Activated CD8-positive, alpha-beta memory T cell treated with anti-CD3 and anti-CD28 coated beads, Interleukin-2, amount 10 ng/mL, durations not matched to agents 7 days and 5 days (primary cell): ENCODE measurements at places on chromosomes 2 and 18. TPM values are rescaled to one million over a fixed set of nuclear protein-coding genes. Genes with fewer than 3 reads are reported as not detected.

DNA sequence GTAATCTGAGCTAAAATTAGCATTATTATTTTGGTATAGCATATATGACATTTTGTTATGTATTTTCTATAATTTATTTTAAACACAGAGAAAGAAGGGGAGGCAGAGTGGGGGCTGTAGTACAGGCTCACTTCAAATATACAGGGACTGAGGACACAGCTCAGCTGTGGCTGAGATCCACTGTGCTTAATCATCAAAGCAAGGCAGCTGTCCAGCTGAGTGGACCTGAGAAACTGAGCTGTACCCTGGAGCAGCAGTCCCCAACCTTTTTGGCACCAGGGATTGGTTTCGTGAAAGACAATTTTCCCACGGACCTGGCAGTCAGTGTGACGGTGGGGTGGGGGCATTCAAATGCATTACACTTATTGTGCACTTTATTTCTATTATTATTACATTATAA lies 687.2 kb downstream of the RNF144A start:
- no peak for DNase-seq

- no peak for DNase-seq
Observed at GRCh38 chr2:164287056-164287455, 334.2 kb downstream of the GRB14 start.

DNA sequence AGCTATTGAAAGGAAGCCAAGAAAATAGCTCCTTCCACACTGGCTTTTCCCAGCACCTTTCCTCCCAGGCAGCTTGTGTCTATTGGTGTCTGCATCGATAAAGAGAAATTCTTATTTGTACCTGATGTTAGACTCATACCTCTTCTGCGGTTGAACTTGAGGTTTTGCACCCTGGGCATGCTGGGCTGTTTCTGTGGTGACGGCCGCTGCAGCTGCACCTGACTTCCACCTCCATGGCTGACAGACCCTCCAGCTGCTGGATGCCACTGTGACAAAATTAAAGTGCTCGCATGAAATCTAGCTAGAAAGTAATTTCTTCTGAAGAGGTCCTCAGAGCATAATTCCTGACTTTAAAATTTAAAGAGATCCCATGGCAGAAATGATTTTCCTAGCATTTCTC lies 6.6 kb downstream of the FECH start:
- DNase-seq: no peak

DNA sequence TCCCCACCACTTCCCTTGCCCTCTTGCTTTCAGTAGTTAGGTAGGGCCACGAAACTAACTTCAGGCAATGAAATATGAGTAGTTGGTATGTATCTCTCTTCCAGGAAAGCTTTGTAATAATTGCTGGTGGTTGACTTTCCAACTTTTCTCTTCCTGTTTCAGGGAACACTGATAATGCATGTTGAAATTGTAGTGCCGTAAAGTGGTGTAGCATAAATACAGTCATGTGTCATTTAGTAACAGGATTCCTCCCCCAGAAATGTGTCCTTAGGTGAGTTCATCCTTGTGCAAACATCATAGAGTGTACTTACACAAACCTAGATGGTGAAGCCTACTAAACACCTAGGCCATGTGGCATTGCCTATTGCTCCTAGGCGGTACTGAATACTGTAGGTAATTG lies 429.2 kb downstream of the PID1 start:
- DNase-seq: no peak

- no peak for DNase-seq
Observed at GRCh38 chr2:7887441-7887840, 794.4 kb upstream of the ID2 start.

DNA sequence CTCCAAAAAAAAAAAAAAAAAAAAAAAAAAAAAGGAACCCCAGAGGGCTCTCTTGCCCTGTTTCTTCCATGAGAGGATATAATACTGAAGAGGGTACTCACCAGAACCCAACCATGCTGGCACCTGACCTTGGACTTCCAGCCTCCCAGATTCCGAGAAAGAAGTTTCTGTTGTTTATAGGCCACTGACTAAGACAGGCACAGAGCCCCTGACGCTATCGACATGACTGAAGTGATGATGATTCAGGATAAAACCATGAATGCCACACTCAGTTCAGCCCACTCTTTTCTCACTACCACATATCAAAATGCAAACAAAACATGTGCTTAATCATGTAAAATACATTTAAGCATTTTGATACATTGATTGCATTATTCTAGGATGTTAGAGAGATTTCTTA lies 66.1 kb upstream of the CDCA7 start:
- DNase-seq: no peak

- no peak for DNase-seq
Observed at GRCh38 chr2:201827621-201828020, 21.3 kb downstream of the CDK15 start.

DNA sequence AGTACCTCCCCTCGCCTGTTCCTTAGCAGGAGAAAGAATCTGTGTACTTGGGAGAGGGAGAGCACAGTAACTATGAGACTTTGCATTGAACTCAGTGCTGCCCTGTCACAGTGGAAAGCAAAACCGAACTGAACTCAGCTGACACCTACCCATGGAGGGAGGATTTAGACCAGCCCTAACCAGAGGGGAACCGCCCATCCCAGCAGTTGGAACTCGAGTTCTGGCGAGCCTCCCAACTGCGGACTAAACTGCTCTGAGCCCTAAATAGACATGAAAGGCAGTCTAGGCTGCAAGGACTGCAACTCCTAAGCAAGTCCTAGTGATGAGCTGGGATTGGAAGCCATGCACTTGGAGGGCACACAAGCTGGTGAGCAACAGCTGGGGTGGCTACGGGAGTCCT lies 110.4 kb downstream of the GRB14 start:
- no peak for DNase-seq

DNA sequence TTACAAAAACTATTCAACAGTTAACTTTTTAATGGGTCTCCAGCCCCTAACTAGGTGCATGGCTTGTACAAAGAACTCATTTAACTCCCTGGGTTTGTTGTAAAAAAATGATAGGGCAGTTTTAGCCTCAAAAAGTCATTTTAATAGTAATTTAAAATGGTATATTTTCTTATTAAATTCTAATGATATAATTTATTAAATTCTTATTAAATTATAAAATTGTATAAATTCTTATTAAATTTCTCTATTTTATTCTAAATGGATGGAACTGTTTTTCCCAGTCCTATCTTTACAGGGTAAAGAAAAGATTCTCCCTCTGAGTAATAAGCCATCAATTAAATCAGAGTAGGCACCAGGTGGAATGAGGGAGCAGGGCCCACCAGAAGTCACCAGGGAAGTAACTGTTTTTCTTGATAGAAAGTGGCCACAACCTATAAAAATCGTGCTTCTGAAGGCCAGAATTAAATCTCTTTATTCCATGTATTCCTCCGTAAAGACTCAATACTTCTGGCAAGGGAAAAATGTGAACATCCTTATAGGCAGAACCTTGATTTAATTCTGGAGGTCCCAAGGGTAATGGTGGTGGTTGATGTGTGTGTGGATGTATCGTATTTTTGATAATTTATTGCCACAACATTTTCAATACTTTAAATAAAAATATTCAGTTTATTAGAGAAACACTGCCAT lies 814 bp downstream of the FKBP7 start:
- no peak for DNase-seq

GRCh38 chr18:35835833-35836232 lies 136.6 kb upstream of the RMP24 start:
- DNase-seq: no peak

DNA sequence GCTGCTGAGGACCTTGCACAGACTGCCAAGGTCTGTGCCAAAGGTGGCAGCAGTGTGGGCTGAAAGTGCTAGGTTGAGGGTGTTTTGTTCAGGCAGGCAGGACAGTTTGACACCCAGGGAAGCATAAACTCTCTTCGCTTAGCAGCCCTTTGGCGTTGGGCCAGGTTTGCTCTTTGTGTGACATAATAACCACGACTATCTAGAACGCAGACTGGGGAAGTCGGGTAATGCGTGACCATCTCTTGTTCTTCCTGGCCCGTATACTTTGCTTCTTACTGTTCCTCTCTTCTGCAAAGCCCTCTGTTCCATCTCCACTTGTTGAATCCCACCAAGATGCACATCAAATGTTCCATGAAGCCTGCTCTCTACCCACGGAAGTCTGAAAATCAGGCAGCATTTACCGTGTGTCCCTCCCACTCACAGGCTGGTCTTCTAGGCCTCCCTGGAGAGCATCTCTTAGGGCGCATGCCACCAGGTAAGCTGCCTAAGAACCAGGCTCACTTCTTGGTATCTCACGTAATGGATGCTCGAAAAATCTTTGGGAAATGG lies 96.7 kb upstream of the LMAN1 start:
- DNase-seq: no peak

DNA sequence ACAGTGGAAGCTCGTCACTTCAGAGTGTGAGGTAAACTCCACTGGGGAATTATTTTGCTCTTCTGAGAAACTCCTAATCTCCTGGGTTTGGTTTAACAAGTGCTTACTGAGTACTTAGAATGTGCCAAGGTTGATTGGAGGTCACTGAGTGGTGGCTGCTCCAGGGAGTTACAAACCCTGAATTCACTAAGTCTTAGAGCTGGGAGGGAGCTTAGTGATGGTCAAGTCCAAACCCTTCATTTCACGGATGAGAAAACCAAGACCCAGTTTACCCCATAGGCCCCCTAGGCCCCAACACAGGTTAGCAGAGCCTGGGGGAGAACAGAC lies 52.0 kb downstream of the SLC4A5 start:
- no peak for DNase-seq

DNA sequence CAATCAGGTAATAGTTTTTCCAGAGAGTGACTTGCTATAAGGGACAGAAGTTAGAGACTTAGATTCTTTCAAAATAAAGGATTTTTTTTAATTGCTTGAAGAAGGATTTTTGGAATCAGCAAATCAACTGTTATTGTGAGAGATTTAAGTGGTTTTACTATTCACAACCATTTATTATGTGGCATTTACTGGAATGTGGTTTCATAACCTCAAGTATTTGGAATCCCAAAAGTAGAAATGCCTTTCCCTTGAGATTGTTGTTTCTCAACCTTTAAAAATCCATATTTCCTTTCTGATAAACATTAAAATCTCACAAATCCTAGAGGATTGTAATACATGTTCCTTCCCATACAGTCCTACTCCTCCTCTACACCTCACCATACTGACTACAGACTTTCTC lies 5.0 kb downstream of the TANK start:
- no peak for DNase-seq

The HOXD12 gene
- not detected for total RNA-seq

The IL1F10 gene
- total RNA-seq: not detected

The KLHL14 gene
- not detected for total RNA-seq

The ELOA2 gene
- not detected for total RNA-seq

The IL36G gene
- not detected for total RNA-seq

The C1QL2 gene
- not detected for total RNA-seq

The VWA3B gene
- not detected for total RNA-seq

The PREPL gene
- total RNA-seq: 20.0 TPM

The TEX44 gene
- not detected for total RNA-seq

The AQP12B gene
- not detected for total RNA-seq

The ACKR3 gene
- 3.3 TPM for total RNA-seq

The TUBB8B gene
- total RNA-seq: not detected

The SLC23A3 gene
- 3.2 TPM for total RNA-seq
